ENCODE measurements at places on chromosomes 4 and X. TPM values are rescaled to one million over a fixed set of nuclear protein-coding genes. Genes with fewer than 3 reads are reported as not detected.

HDAC8 gene
- total RNA-seq: 21.7 TPM

NALF2 gene
- 0.51 TPM for total RNA-seq

ASB9 gene
- not detected for total RNA-seq

MAGEB2 gene
- total RNA-seq: not detected

FGF13 gene
- not detected for total RNA-seq

RAB40AL gene
- 0.46 TPM for total RNA-seq

LRCH2 gene
- total RNA-seq: not detected

SCML2 gene
- total RNA-seq: 3.6 TPM

GPR34 gene
- 1.0 TPM for total RNA-seq

ARMCX1 gene
- total RNA-seq: 2.8 TPM

SNCA gene
- not detected for total RNA-seq

NAT8L gene
- 0.65 TPM for total RNA-seq

TLR8 gene
- not detected for total RNA-seq

GLRA2 gene
- total RNA-seq: not detected

FGFR3 gene
- total RNA-seq: not detected

VCX3A gene
- total RNA-seq: not detected

HSFX2 gene
- total RNA-seq: 0.30 TPM

SUPT20HL1 gene
- 0.11 TPM for total RNA-seq

KCNE5 gene
- 0.42 TPM for total RNA-seq

FRMPD4 gene
- total RNA-seq: not detected

STS gene
- 1.9 TPM for total RNA-seq

SOWAHD gene
- 0.36 TPM for total RNA-seq

MCF2 gene
- total RNA-seq: 0.11 TPM

TEX13C gene
- total RNA-seq: not detected

ADH1A gene
- total RNA-seq: not detected

KIT gene
- total RNA-seq: 0.04 TPM

SPANXC gene
- not detected for total RNA-seq

IGSF1 gene
- total RNA-seq: not detected

HAUS7 gene
- 69.2 TPM for total RNA-seq

TCEAL9 gene
- 4.4 TPM for total RNA-seq

INTS6L gene
- total RNA-seq: 19.1 TPM

NPFFR2 gene
- not detected for total RNA-seq

GPR173 gene
- total RNA-seq: 0.06 TPM

HTRA3 gene
- not detected for total RNA-seq

MAGEA2B gene
- not detected for total RNA-seq

DDIT4L gene
- not detected for total RNA-seq

MAGEH1 gene
- 16.6 TPM for total RNA-seq

KLB gene
- total RNA-seq: not detected

GAGE12H gene
- not detected for total RNA-seq

IL13RA2 gene
- total RNA-seq: not detected

ERAS gene
- total RNA-seq: 0.29 TPM

SSR4 gene
- 155 TPM for total RNA-seq

LGI2 gene
- total RNA-seq: not detected

GLRB gene
- total RNA-seq: not detected

TRAM1L1 gene
- not detected for total RNA-seq

CCDC158 gene
- not detected for total RNA-seq

NXF3 gene
- total RNA-seq: not detected

FMR1NB gene
- total RNA-seq: not detected

Data from activated CD8-positive, alpha-beta memory T cell treated with anti-CD3 and anti-CD28 coated beads for 36 hours (primary cell).